ENCODE measurements at places on chromosomes 5 and 9.

- no peak overlapping the region for H3K4me3 ChIP-seq
- H3K27me3 ChIP-seq, result peaks cover 27% of the 10 kb centered on the region
- no peak overlapping the region for H3K27ac ChIP-seq
- no peaks in the 10 kb centered on the region for H3K4me1 ChIP-seq
- H3K36me3 ChIP-seq, result no peaks in the 10 kb centered on the region
These were observed 15.7 kb upstream of the TNC start for GRCh38 chr9:115133649-115134048.

DNA sequence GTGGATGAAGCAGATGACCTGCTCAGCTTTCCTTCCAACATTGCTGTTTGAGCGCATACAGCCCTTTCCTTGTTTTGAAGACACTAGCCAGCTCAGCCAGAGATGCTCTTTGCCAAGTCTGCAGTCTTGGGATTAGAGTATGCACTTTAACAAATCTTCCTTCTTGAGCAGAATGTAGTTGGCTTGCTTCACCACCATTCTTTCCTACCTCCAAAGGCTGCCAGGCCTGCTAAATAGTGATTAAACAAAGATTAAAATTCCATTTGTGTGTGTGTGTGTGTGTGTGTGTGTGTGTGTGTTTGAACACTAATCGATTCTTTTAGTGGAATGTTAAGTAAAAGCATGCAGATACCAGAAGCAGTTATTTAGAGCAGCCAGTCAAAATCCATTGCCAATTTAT lies 97.6 kb downstream of the GALNT10 start:
- peaks cover 29% of the 10 kb centered on the region for H3K4me1 ChIP-seq
- H3K36me3 ChIP-seq, result peaks cover 4% of the 10 kb centered on the region
- no peak for DNase-seq
- H3K4me3 ChIP-seq, result no peak overlapping the region
- H3K27ac ChIP-seq, result no peak overlapping the region

GRCh38 chr9:87701491-87701890 lies 24.4 kb upstream of the CTSL start:
- H3K4me3 ChIP-seq, result no peak overlapping the region
- H3K27me3 ChIP-seq, result no peaks in the 10 kb centered on the region
- no peak for DNase-seq
- no peak overlapping the region for H3K27ac ChIP-seq
- no peaks in the 10 kb centered on the region for H3K4me1 ChIP-seq

DNA sequence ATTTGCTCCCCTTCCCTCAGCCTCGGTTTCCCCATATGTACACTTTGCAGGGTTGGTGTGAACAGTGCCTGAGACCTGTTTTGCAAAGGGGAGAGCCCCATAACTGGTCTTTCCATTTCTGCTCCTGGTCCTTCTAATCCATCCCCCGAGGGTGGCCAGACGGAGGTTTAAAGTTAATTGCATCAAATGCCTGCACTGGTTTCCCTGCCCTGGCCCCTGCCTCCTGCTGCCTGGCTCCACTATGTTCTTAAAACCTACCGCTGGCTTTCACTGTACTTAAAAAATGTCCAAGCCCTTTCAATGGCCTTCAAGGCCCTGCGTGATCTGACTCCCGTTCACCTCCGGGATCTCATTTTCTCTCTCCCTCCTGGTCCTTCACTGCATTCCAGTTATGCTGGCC lies 183.0 kb downstream of the RGS3 start:
- no peak overlapping the region for H3K4me3 ChIP-seq
- H3K4me1 ChIP-seq, result no peaks in the 10 kb centered on the region
- no peak for DNase-seq
- peaks cover 27% of the 10 kb centered on the region for H3K27me3 ChIP-seq
- H3K36me3 ChIP-seq, result no peaks in the 10 kb centered on the region
- no peak overlapping the region for H3K27ac ChIP-seq

GRCh38 chr5:118653183-118653582 lies 335.2 kb downstream of the DTWD2 start:
- H3K27me3 ChIP-seq, result peaks cover 7% of the 10 kb centered on the region
- H3K36me3 ChIP-seq, result peaks cover 3% of the 10 kb centered on the region
- no peak for DNase-seq
- H3K27ac ChIP-seq, result no peak overlapping the region

- no peaks in the 10 kb centered on the region for H3K36me3 ChIP-seq
- no peaks in the 10 kb centered on the region for H3K4me1 ChIP-seq
- H3K4me3 ChIP-seq, result no peak overlapping the region
- no peak for DNase-seq
- H3K27me3 ChIP-seq, result no peaks in the 10 kb centered on the region
- no peak overlapping the region for H3K27ac ChIP-seq
These were observed 137.0 kb downstream of the MRPS30 start for GRCh38 chr5:44945743-44946142.

GRCh38 chr9:128946571-128947276 lies 679 bp downstream of the DOLK start:
- H3K27ac ChIP-seq, result peak overlapping the region; percentile 99
- peak overlapping the region; percentile 91 for H3K4me3 ChIP-seq
- H3K36me3 ChIP-seq, result no peaks in the 10 kb centered on the region

GRCh38 chr9:96875461-96876142 lies 21.3 kb upstream of the ZNF782 start:
- DNase-seq, result peak; percentile 18
- H3K4me1 ChIP-seq, result peaks cover 22% of the 10 kb centered on the region
- H3K4me3 ChIP-seq, result peak overlapping the region; percentile 86
- no peak overlapping the region for H3K27ac ChIP-seq
- peaks cover 56% of the 10 kb centered on the region for H3K27me3 ChIP-seq

- DNase-seq, result no peak
- H3K36me3 ChIP-seq, result no peaks in the 10 kb centered on the region
- no peak overlapping the region for H3K27ac ChIP-seq
- peaks cover 4% of the 10 kb centered on the region for H3K4me1 ChIP-seq
These were observed 3.7 kb downstream of the HCN1 start for GRCh38 chr5:45692481-45692880.

DNA sequence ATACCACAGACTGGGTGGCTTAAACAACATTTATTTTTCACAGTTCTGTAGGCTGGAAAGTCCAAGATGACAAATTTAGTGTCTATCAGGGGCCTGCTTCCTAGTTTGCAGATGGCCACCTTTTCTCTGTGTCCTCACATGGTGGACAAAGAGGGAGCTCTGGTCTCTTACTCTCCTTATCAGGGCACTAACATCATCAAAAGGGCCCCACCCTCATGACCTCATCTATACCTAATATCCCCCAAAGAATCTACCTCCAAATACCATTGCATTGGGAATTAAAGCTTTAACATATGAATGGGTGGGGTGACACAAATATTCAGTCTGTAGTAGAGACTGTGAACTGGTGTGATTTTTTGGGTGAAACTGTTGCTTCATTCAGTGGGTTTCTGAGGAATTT lies 78.1 kb downstream of the C7 start:
- no peaks in the 10 kb centered on the region for H3K36me3 ChIP-seq
- peaks cover 9% of the 10 kb centered on the region for H3K27me3 ChIP-seq
- no peaks in the 10 kb centered on the region for H3K4me1 ChIP-seq
- no peak overlapping the region for H3K4me3 ChIP-seq
- no peak for DNase-seq

DNA sequence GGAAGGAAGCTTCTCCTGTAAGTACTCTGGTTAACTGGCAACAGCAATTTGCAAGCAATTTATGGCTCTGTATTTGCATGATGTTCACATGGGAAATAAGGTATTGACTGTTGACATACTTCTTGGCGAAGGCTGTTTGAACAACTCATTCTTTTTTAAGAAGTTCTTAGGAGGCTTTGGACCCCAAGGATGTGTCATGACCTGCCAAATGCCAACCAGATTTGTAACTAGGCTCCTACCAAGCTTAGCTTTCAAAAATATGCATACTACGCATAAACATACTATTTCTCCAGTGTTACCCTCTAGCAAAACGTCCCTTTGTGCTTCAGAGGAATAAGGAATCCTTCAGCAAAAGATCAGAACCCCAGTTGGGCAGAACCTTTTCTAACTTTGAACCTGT lies 165.2 kb upstream of the MSX2 start:
- no peak overlapping the region for H3K27ac ChIP-seq
- no peaks in the 10 kb centered on the region for H3K4me1 ChIP-seq
- H3K27me3 ChIP-seq, result peaks cover 8% of the 10 kb centered on the region
- DNase-seq, result no peak

DNA sequence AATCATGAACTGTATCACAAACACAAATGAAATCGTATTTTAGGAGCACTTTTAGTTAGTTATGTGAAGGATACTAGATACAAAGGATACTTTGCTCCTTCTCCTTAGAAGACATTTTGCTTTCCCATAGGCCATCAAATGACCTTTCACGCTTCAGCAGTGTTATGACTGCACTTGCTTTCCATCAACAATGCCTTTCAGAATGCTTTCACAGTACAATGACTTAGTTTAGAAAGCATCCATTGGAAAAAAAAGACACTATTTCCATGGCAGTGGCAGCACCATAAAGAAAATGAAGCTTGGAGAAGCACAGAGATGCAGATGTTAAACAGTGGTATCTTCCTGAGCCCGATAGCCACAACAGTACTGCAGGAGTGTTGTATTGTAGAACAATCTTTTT lies 203.9 kb downstream of the PCSK1 start:
- H3K4me1 ChIP-seq, result no peaks in the 10 kb centered on the region
- no peaks in the 10 kb centered on the region for H3K36me3 ChIP-seq
- peaks cover 8% of the 10 kb centered on the region for H3K27me3 ChIP-seq
- no peak overlapping the region for H3K4me3 ChIP-seq
- H3K27ac ChIP-seq, result no peak overlapping the region

GRCh38 chr5:7094626-7095025 lies 301.3 kb upstream of the ADCY2 start:
- H3K27me3 ChIP-seq, result no peaks in the 10 kb centered on the region
- H3K36me3 ChIP-seq, result no peaks in the 10 kb centered on the region
- no peak overlapping the region for H3K27ac ChIP-seq

GRCh38 chr5:14270209-14270702 lies 127.1 kb downstream of the TRIO start:
- peaks cover 41% of the 10 kb centered on the region for H3K4me1 ChIP-seq
- no peak overlapping the region for H3K4me3 ChIP-seq
- no peaks in the 10 kb centered on the region for H3K36me3 ChIP-seq
- peak; percentile 47 for DNase-seq

GRCh38 chr5:72498284-72498683 lies 8.9 kb downstream of the ZNF366 start:
- H3K4me1 ChIP-seq, result no peaks in the 10 kb centered on the region
- H3K4me3 ChIP-seq, result no peak overlapping the region
- H3K27ac ChIP-seq, result no peak overlapping the region
- no peaks in the 10 kb centered on the region for H3K27me3 ChIP-seq
- no peaks in the 10 kb centered on the region for H3K36me3 ChIP-seq

GRCh38 chr9:108742191-108742590 lies 113.6 kb downstream of the ACTL7B start:
- no peak for DNase-seq
- no peaks in the 10 kb centered on the region for H3K4me1 ChIP-seq
- no peaks in the 10 kb centered on the region for H3K27me3 ChIP-seq
- no peaks in the 10 kb centered on the region for H3K36me3 ChIP-seq
- no peak overlapping the region for H3K27ac ChIP-seq

GRCh38 chr5:178355671-178356070 lies 123.1 kb upstream of the PHYKPL start:
- peaks cover 25% of the 10 kb centered on the region for H3K27me3 ChIP-seq
- DNase-seq, result no peak
- H3K4me1 ChIP-seq, result peaks cover 3% of the 10 kb centered on the region
- H3K36me3 ChIP-seq, result no peaks in the 10 kb centered on the region

- no peaks in the 10 kb centered on the region for H3K36me3 ChIP-seq
- peak overlapping the region; percentile 33 for H3K27ac ChIP-seq
- H3K4me1 ChIP-seq, result no peaks in the 10 kb centered on the region
- H3K27me3 ChIP-seq, result peaks cover 69% of the 10 kb centered on the region
- H3K4me3 ChIP-seq, result no peak overlapping the region
These were observed 14.2 kb upstream of the FOXB2 start for GRCh38 chr9:77005216-77005615.

DNA sequence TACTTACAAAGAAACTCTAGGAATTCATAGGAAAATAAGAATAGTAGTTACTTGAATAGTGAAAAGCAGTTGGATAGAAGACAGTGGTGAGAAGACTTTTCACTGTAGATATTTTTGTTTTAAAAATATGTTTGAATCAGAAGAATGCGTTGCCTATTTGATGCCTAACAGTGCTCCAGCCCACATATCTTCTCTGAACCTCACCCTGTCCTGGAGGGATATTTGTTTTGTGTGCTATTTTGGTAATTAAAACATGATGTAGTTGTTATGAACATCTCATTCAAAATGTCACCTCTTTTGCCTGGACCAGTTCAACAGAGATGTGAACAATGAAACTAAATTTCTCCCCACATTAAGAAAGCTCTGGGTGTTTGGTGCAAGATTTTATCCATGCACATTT lies 87.6 kb downstream of the CARTPT start:
- peaks cover 18% of the 10 kb centered on the region for H3K27me3 ChIP-seq
- H3K4me3 ChIP-seq, result no peak overlapping the region
- no peak for DNase-seq
- H3K36me3 ChIP-seq, result no peaks in the 10 kb centered on the region
- no peak overlapping the region for H3K27ac ChIP-seq

- H3K27me3 ChIP-seq, result no peaks in the 10 kb centered on the region
- no peak overlapping the region for H3K4me3 ChIP-seq
- peaks cover 8% of the 10 kb centered on the region for H3K4me1 ChIP-seq
- H3K27ac ChIP-seq, result no peak overlapping the region
- no peaks in the 10 kb centered on the region for H3K36me3 ChIP-seq
These were observed 42.1 kb downstream of the DENND1A start for GRCh38 chr9:123887837-123888236.

DNA sequence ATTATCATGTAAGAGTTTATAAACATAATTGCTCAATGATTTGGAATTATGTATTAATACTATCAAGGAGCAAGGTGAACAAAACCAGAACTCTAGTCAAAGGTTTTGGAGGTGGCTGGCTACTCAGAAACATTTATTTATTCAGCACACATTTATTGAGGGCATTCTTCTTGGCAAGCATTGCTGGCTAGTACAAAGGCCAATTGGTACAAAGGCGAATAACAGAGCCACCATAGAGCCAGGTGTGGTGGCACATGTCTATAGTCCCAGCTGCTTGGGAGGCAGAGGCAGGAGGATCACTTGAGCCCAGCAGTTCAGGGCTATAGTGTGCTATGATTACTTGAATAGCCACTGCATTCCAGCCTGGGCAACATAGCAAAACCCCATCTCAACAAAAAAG lies 242.1 kb downstream of the CWC27 start:
- no peaks in the 10 kb centered on the region for H3K4me1 ChIP-seq
- H3K4me3 ChIP-seq, result no peak overlapping the region
- no peak for DNase-seq
- H3K27ac ChIP-seq, result no peak overlapping the region
- H3K27me3 ChIP-seq, result no peaks in the 10 kb centered on the region

GRCh38 chr9:94149696-94150095 lies 65.4 kb downstream of the PTPDC1 start:
- no peaks in the 10 kb centered on the region for H3K27me3 ChIP-seq
- no peaks in the 10 kb centered on the region for H3K36me3 ChIP-seq
- H3K4me3 ChIP-seq, result peak overlapping the region; percentile 37

DNA sequence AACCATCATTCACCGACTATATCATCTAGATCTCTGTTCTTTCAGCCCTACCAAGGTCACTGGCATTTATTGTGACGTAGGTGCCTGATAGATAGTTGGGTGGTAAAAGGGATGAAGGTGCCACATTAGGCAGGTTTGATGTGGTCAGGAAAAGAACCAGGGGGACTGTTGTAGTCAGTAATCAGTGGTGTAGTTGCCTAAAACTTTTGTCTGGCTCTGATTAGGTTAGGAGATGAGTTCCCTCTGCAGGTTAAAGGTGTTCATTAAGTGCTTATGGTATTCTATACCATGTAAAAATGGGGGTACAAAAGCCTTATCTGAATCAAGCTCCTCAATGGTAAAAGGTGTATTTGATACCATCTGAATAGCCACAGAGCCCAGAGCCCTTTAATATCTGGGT lies 55.6 kb downstream of the KCNN2 start:
- peaks cover 7% of the 10 kb centered on the region for H3K4me1 ChIP-seq
- H3K27me3 ChIP-seq, result no peaks in the 10 kb centered on the region
- H3K4me3 ChIP-seq, result no peak overlapping the region
- H3K27ac ChIP-seq, result no peak overlapping the region

Data from naive B cell (primary cell).